ENCODE measurements at places on chromosomes 7 and 10. TPM values are rescaled to one million over a fixed set of nuclear protein-coding genes. Genes with fewer than 3 reads are reported as not detected.

CDC14C gene
- polyA plus RNA-seq = not detected

RNF32 gene
- 0.22 TPM for polyA plus RNA-seq

TFR2 gene
- polyA plus RNA-seq = 0.29 TPM

LRRN3 gene
- polyA plus RNA-seq = 5.3 TPM

TAS2R39 gene
- polyA plus RNA-seq = not detected

KCNIP2 gene
- 264 TPM for polyA plus RNA-seq

UBTD1 gene
- polyA plus RNA-seq = 56.0 TPM

KIAA1549 gene
- polyA plus RNA-seq = 1.2 TPM

GPR15LG gene
- polyA plus RNA-seq = not detected

SNCG gene
- 35.2 TPM for polyA plus RNA-seq

WAC gene
- polyA plus RNA-seq = 33.2 TPM

AKR1C3 gene
- 27.8 TPM for polyA plus RNA-seq

SPDYE16 gene
- 0.06 TPM for polyA plus RNA-seq

C7orf33 gene
- not detected for polyA plus RNA-seq

PVRIG gene
- 0.59 TPM for polyA plus RNA-seq

UPK3BL2 gene
- polyA plus RNA-seq = 13.9 TPM

RAPGEF5 gene
- 4.3 TPM for polyA plus RNA-seq

NKX1-2 gene
- polyA plus RNA-seq = not detected

PIP gene
- not detected for polyA plus RNA-seq

TAS2R41 gene
- polyA plus RNA-seq = not detected

HOXA2 gene
- 0.10 TPM for polyA plus RNA-seq

ZNF853 gene
- 3.5 TPM for polyA plus RNA-seq

ITPRID1 gene
- not detected for polyA plus RNA-seq

MRLN gene
- not detected for polyA plus RNA-seq

CCSER2 gene
- polyA plus RNA-seq = 27.5 TPM

LRIT1 gene
- polyA plus RNA-seq = not detected

PAX2 gene
- not detected for polyA plus RNA-seq

Data from heart right ventricle (tissue), 16 donors.